ENCODE measurements at places on chromosomes 7 and 10. TPM values are rescaled to one million over a fixed set of nuclear protein-coding genes. Genes with fewer than 3 reads are reported as not detected.

DNA sequence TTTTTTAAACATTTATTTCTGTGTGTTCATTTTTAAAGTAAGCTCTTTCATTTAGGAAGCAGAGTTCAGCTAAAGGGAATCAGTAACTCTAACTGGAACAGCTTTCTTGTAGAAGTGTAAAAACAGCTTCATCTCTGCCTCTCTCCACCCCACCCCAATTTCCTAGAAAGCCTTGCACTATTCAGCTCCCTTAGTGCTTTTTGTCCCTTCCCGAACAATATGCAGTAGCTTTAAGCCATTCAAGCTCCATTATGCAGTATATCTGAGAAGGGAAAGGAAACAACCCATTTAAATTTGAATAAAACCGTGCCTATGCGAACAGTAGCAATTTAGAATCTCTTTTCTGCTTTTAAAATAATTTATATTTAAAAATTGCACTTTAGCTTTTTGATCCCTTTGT lies 134.5 kb downstream of the TRIL start:
- H3K27ac ChIP-seq, result no peak overlapping the region
- no peak for DNase-seq
- H3K27me3 ChIP-seq, result no peaks in the 10 kb centered on the region
- H3K36me3 ChIP-seq, result no peaks in the 10 kb centered on the region

GRCh38 chr7:95609277-95609971 lies 13.1 kb upstream of the PDK4 start:
- DNase-seq, result no peak
- H3K4me1 ChIP-seq, result no peaks in the 10 kb centered on the region
- no peak overlapping the region for H3K27ac ChIP-seq

GRCh38 chr7:118129041-118129795 lies 54.7 kb upstream of the LSM8 start:
- no peak overlapping the region for H3K4me3 ChIP-seq
- H3K27ac ChIP-seq, result no peak overlapping the region
- no peaks in the 10 kb centered on the region for H3K27me3 ChIP-seq
- no peak for DNase-seq
- no peaks in the 10 kb centered on the region for H3K4me1 ChIP-seq
- no peaks in the 10 kb centered on the region for H3K36me3 ChIP-seq

DNA sequence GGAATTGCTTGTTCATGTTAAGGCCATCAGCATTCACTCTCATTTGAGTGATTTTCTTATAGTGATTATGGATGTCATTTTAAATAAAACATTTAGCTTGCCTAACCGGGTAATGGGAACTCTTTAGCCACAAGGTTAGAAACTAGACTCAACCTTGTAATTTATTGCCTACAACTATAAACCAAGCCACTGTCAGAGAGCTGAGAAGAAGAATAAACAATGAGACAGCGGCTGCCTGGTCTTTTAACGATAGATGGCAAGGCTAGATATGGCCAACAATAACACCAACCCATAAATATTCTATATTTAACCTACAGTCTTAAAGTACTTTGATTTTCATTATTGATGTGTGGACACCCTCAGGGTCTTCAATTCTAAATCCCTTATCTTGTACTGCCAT lies 27.8 kb upstream of the INHBA start:
- no peak overlapping the region for H3K4me3 ChIP-seq
- no peaks in the 10 kb centered on the region for H3K36me3 ChIP-seq
- H3K4me1 ChIP-seq, result no peaks in the 10 kb centered on the region
- no peak overlapping the region for H3K27ac ChIP-seq
- H3K27me3 ChIP-seq, result no peaks in the 10 kb centered on the region

DNA sequence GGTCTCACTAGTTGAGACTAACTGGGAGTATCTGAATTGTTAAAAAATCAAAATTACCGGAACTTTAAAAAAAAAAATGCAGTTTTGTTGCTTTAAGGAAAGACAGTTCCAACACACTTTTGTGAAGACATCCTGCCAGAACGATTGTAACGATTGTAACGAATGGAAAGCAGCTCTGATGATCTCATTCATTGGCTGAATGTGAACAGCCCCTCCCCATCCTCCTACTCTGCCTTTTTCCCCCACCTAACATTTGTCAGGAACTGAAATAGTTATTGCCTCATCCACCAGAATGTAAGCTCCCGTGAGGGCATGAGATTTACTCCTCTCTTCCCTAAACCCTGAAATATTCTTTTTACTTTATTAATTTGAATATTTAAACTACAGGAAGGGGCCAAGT lies 23.1 kb upstream of the ZC3HAV1L start:
- H3K27ac ChIP-seq, result no peak overlapping the region
- H3K4me1 ChIP-seq, result no peaks in the 10 kb centered on the region
- DNase-seq, result no peak
- H3K4me3 ChIP-seq, result no peak overlapping the region
- peaks cover 22% of the 10 kb centered on the region for H3K36me3 ChIP-seq

DNA sequence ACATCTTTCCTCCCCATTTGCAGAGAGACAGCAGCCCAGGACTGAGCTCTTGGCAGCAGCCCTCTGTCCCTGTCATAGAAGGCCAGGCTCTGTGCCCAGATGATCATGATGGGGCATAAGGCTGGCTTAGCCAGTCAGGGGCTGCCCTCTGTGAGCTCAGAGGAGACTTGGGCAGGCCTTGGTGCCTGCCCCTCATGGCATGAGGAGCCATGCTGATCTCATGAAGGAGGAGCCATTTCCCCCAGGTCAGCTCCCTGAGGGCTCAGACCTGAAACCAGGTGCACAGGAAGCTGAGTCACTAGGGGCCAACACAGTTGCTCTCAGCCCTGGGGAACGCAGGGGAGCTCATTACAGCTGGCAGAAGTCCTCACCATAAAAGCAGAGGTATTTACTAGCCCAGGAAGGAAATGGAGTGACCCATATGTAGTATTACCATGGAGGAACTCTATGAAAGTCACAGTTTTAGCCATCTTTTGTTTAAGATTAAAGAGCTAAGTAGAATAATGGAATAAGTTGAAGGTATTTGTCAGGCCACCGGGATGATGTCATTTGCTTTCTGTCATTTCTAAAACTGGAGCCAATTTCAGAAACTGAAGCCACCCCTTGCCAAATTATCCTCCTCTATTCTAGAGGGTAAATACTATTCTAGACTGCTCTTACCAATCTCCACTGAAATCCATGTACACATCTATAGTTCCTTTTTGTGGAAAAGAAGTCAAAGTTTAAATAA lies 362.4 kb upstream of the ZNF32 start:
- H3K27ac ChIP-seq, result no peak overlapping the region
- H3K4me1 ChIP-seq, result no peaks in the 10 kb centered on the region
- H3K4me3 ChIP-seq, result no peak overlapping the region
- no peaks in the 10 kb centered on the region for H3K27me3 ChIP-seq
- no peak for DNase-seq

DNA sequence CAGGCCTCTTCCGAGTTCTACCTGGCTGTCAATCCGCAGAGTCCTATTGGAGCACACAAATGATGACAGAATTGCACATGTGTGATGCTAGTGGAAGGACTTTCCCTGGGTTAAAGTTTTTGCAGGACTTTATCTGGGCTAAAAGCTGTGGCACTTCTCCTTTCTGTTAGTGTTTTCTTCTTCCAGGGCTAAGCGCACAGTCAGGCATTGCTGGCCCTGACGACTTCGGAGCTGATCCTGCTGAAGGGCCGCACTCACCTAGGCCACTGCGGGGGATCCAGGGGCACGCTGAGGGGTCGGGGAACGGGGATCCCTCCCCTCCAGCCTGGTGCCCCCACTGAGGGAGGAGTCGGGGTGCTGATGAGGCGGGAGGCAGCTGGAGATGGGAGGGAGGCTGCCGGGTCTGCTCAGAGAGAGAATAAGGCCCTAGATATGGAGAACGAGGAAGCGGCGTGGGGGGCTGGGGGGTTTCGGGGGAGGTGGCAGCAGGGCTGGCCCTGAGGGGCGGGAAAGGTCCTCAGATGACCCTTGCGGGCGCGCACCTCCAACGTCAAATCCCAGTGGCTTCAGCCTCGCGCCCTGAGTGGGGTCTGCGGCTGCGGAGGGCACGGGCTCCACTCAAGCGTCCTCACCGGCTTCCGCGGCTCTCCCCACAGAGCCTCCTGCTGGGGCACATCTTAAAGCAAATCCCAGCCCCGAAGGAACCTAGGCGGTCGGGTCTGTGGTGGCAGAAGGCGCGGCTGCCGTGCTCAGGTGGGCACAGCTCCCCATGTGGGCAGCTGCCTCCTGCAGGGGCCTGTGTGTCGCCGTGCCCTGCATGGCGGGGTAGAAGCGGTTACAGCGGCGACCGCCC lies 30.9 kb downstream of the AGR3 start:
- no peaks in the 10 kb centered on the region for H3K36me3 ChIP-seq
- no peak overlapping the region for H3K4me3 ChIP-seq
- no peak for DNase-seq
- no peaks in the 10 kb centered on the region for H3K27me3 ChIP-seq

- no peak overlapping the region for H3K27ac ChIP-seq
- no peak overlapping the region for H3K4me3 ChIP-seq
- no peak for DNase-seq
- no peaks in the 10 kb centered on the region for H3K27me3 ChIP-seq
- H3K36me3 ChIP-seq, result peaks cover 13% of the 10 kb centered on the region
Observed at GRCh38 chr7:77771901-77772300, 26.3 kb downstream of the TMEM60 start.

The GNAI1 gene
- total RNA-seq, result 29.5 TPM

The ITGB8 gene
- total RNA-seq, result 3.6 TPM
